ENCODE measurements at places on chromosomes 1 and 21.

DNA sequence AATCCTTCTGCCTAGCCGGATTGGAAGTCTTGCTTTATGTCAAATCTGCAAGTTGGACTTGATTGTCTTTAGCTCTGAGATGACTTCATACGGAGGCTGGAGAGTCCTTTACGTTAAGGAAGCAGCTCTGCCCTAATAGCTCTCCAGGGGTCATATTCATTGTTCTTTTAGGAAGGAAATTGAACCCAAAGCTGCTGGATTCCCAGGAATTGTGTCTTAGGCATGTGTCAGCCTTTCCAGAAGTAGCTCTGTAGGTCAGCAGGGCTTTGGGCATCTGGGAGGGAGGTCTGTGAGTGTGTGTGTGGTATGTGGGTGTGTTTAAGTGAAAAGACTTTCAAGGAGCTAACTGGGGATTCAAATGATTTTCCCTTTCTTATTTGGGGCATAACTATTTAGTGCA, 82.4 kb downstream of the ABCA4 start:
- DNase-seq = no peak

GRCh38 chr1:162918151-162918754, 57.3 kb upstream of the CCDC190 start:
- no peak for DNase-seq

DNA sequence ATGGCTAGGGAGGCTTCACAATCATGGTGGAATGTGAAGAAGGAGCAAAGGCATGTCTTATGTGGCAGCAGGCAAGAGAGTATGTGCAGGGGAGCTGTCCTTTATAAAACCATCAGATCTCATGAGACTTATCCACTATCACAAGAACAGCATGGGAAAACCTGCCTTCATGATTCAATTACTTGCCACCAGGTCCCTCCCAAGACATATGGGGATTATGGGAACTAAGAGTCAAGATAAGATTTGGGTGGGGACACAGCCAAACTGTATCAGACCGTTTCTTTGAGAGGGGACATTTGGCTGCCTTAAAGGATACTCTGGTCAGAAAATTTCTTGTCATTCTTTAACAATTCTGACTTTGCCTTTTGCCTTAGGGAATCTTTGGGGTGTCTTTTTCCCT, 3.2 kb upstream of the XPR1 start:
- no peak for DNase-seq

- DNase-seq = no peak
These were observed 197.5 kb downstream of the ATG4C start for GRCh38 chr1:62981434-62981833.

DNA sequence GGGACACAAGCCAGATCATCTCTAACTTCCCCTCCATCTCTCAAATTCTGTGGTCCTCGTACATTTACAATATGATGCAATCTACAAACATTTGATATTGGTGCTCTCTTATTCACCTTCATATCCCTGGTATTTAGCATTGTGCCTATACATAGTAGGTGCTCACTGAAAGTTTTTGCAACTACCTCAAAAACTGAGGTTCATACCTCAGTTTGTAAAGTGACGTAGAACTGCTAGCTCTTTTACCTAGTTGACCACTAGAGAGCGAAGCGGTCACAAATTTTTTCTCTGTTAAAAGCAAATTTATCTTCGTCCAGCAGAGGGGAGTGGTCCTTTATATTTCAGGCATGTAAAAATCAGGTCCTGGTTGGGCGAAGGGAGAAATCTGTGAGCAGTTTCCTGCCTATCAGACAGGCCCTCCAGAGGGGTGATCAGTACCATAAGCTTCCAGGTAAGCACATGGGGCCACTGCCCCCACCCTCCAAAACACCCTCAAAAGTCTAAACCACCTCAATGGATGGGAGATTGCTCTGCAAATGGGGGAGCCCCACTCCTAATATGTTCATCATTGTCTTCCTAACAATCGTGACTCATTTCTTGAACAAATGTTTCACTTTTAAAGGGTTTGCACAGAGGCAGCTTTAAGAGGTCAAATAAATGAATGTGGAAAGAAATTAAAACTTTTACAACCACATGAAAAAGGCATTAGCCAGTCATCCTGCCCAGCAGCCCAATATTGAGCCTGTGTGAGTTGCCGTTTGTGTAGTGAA, 10.6 kb upstream of the HLCS start:
- DNase-seq = no peak

- DNase-seq = no peak
These were observed 11.6 kb upstream of the POFUT2 start for GRCh38 chr21:45299026-45299863.

- DNase-seq = peak; percentile 16
These were observed 823 bp upstream of the SYF2 start for GRCh38 chr1:25232866-25233784.

GRCh38 chr1:117017648-117018047, 16.1 kb downstream of the CD101 start:
- DNase-seq = no peak

DNA sequence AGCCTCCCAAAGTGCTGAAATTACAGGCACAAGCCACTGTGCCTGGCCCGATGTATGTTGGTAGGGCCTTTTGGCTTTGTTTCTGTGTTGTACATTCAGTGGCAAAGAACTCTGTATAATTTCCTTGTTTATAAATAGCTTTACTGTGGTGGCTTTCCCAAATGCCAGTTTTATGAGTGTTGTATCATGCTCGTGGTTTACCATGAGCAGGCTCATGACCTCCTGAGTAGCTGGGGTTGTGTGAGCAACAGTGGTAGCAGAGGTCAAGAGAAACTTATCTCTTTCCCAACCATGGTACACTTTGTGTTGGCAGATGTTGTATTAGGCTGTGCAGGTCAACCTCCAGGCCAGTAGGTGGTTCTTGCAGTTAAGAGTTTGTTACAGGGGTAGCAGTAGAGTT, 420.4 kb upstream of the BEND5 start:
- DNase-seq = no peak

GRCh38 chr1:173050865-173051264, at the start of gene TNFSF18:
Gene TNFSF18 (minus strand): TSS chr1:173050941. CDS start chr1:173050896, 45 bp downstream.
- no peak for DNase-seq

- DNase-seq = no peak
These were observed 5.1 kb upstream of the TMEM269 start for GRCh38 chr1:42779725-42780124.
